ENCODE measurements at places on chromosomes 6 and 20.
A peak's percentile ranks its signal among the peaks of the same experiment; 100 is the strongest.

GRCh38 chr6:51910851-51911250 lies 176.6 kb downstream of the PKHD1 start:
- DNase-seq = no peak

- peak; percentile 4 for DNase-seq
Observed at GRCh38 chr6:80742481-80742880, 636.0 kb downstream of the BCKDHB start.

DNA sequence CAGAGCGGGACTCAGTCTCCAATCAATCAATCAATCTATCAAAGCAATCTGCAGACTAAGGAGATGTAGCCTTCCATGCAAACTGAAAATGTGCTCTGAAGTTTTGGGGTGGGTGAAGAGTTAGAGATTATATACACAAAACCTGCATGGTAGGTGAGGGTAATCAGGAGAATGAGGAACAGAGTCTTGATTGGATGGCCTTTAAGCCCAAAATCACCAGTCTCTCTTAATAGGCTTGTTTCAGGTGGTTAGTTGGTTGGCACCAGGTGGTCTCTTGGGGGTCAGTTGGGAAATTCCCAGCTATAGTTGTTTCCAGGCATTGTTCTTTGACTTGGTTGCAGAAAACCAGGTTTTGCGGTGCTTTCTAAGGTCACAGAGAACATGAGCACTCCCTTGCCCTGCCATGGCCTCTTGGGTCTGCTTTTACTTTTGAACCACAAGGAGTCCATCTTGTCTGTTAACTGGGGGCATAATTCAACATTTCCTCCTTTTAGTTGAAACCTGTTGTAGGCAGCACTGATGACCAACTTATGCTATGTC lies 33.3 kb upstream of the EIF2S2 start:
- no peak for DNase-seq

DNA sequence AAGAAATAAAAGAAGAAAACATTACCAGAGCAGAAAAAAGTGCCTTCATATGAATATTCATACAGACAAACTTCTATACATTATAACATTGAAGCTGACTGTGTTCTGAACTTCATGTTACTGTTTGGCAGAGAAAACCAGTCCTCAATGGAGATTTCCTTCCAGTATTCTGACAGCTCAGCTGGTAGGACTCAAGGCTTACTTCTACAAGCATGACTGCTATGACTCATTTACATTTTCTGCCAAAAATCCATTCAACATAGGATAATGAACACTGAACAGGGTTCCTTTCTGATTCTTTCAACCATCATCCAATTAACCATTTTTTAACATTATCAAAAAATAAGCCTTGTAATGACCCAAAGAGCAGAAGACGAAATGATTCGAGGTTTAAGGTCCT lies 25.4 kb downstream of the COL9A1 start:
- DNase-seq = no peak

DNA sequence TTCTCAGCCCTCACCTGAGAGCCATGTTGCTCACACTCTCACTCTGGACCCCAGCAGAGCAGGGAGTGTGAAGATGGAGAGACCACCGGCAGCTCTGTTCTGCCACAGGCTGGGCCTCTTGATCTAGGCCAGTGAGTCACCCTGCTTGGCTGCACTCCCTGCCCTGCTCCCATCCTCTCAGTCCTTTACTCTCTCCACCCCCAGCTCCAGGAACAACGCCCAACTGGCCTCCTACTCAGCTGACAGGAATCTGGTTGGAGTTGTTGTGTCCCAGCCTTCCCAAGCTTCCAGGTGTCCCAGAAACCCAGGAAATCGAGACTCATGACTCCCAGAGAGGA lies at the start of gene PSORS1C1:
Gene PSORS1C1 (plus strand): TSS at position 260 of the 338 bp plus-strand sequence. CDS start 14,833 bp downstream, outside the sequence.
- no peak for DNase-seq

GRCh38 chr6:138229663-138230179 lies 11.4 kb upstream of the PBOV1 start:
- no peak for DNase-seq

DNA sequence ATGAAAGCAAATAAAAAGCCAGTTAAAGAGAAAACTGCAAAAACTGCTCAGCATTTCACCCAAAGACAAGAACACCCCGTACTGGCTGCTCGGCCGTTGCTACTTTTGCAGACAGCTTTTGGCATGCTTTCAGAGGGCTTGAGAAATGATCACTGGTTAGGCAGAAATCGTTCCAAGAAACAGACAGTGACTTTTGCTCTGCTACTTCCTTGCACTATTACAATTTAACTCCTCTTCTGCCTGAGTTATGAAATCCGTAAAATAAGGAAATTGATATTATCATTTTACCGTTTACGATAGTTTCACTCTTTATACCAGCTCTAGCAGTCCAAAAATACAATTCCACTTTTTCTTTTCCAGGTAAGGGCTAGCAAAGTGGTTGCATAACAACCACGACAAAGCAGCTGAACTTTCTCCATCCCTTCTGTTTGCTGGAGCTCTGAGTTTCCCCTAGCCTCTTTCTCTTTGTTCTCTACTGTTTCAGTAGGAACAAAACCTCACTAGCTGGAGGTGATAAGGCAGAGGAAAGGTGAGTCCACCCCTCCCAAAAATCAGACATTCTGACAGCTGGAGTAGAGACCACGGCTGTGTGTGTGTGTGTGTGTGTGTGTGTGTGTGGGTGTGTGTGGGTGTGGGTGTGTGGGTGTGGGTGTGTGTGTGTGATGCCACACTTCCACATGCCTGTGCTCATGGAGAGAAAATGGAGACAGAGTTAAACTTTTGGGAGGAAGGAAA lies 191.8 kb upstream of the RREB1 start:
- no peak for DNase-seq

DNA sequence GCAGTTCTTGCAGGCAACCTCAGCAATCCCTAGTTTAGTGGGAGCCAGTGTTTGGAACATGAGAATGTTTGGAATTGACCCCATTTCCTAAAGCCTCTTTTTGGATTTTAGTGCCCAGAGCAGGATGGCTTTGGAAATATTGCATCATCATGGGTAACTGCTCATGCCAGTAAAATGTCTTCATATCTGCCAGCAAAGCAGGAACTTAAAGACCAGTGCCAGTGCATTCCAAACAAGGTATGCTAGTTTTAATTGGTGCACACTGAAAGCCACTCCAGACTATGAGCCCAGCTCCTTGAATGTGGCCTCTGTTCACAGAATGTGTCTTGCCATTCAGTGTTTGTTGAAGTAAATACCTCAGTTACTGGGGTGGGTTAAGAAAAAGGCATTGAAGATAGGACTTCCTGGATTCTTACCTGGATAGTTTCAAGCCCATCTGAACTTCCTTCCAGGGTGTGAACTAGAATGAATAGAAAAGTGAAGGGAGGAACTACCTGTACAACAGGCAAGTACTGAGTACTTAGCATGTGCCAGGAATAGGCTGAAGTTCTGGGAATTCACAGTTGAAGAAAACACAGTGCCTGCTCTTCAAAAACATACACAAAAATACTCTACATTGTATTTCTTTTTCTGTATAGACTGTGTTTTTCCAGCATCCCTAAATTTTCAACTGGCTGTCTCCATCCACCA lies 70.5 kb downstream of the COL19A1 start:
- DNase-seq = no peak

DNA sequence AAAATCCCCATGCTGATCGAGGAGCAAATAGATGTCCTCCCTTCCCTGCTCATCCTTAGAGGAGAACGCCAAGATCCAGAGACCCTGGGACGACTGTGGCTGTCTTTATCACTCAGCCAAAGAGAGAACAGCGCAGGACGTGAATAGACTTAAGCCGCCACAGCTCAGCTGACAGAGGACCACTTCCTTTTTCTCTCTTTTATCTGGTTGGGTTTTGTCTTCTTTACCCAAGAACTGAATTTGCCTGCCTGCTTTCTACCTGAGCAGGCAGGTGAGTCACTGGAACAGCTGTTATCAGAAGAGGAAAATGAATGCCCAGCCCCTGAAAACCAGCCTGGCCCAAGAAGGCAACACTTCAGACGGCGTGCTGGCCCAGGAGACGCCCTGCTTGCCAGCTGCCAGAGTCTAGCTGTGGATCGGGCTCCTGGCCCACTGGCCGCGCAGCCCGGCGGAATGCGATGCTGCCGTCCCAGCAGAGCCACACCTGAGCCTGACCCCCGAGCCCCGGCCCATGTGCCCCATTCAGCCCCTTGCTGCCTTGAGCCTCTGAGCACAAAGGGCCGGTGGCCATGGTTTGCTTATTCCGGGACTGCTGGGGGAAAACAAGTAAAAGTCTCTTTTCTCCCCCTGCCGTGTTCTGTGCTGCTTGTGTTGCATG lies 82.1 kb downstream of the TCP11 start:
- DNase-seq = no peak

DNA sequence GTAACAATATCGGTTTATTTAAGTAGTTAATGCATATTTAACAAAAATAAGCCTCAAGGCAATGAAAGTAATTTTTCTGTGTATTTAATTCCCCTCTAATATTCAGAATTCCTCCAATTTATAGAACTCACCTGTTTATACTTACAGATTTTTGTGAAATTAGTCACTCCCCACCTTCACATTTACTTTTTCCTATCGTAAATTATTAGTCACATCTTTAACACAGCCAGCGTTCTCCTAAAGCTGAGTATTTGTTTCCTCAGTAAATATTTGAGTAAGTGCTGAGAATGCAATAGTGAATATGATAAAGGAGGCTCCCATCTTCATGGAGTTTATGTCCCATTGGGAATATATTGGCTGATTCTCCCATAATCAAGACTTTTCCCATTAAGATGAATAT lies 88.0 kb downstream of the SYCP2 start:
- DNase-seq = no peak

- peak; percentile 78 for DNase-seq
Observed at GRCh38 chr20:32574296-32575226, 10.6 kb downstream of the NOL4L start.

DNA sequence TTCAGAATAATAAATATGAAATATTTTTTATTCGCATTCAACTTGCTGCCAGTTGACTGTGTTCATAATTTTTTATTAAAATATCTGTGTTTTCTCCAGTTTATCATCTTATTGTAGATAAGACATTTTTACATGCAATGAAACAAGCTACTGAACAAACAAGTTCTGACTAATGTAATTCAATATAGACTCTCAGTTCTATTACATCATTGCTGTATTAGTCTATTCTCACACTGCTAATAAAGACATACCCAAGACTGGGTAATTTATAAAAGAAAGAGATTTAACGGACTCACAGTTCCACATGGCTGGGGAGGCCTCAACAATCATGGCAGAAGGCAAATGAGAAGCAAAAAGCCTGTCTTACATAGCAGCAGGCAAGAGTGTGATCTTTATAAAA lies 1357.7 kb upstream of the CITED2 start:
- no peak for DNase-seq

GRCh38 chr20:33733654-33734576 lies 2.1 kb downstream of the ZNF341 start:
- no peak for DNase-seq

DNA sequence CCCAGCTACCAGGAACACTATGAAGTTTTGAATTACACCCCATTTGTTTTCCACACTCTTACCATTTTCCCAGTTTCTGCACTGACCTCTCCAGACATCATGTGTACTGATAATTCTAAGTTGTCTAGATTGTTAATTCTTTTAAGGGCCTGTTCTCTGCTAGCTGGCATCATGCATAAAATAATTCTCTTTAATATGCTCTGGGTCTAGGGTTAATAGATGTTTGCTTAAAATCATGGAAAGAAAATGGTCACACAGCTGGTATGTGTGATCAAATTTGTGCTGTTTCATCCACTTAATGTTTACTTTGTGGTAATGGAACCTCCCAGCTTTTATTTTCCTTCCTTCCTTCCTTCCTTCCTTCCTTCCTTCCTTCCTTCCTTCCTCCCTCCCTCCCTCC lies 49.1 kb downstream of the HFE start:
- DNase-seq = no peak

GRCh38 chr20:20370094-20370575 lies 2.2 kb downstream of the INSM1 start:
- no peak for DNase-seq

- no peak for DNase-seq
Observed at GRCh38 chr6:96792561-96793190, 44.6 kb downstream of the GPR63 start.

DNA sequence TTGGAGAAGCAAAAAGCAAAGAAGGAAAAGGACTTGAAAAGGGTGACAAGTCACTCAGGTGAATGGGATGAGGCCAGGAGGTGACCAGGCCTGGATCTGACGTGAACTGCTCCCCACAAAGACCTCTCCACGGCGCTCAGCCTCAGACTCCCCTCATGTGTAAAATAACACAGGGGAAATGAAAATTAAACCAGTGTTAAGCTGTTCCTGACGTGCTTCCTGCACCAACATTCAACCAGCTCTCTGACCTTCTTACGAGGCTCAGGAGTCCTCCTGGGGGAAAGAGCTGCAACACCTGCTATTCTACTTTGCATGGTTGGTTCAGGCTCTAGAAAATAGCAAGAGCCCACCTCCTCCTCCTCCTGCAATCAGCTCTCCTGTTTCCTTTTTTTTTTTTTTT lies 256.7 kb downstream of the ATXN1 start:
- DNase-seq = no peak

GRCh38 chr20:42492290-42492689 lies 697.4 kb downstream of the PTPRT start:
- DNase-seq = no peak

- no peak for DNase-seq
Observed at GRCh38 chr6:143744551-143745165, 66.9 kb downstream of the PHACTR2 start.

- no peak for DNase-seq
Observed at GRCh38 chr6:21436625-21437024, 156.9 kb upstream of the SOX4 start.

DNA sequence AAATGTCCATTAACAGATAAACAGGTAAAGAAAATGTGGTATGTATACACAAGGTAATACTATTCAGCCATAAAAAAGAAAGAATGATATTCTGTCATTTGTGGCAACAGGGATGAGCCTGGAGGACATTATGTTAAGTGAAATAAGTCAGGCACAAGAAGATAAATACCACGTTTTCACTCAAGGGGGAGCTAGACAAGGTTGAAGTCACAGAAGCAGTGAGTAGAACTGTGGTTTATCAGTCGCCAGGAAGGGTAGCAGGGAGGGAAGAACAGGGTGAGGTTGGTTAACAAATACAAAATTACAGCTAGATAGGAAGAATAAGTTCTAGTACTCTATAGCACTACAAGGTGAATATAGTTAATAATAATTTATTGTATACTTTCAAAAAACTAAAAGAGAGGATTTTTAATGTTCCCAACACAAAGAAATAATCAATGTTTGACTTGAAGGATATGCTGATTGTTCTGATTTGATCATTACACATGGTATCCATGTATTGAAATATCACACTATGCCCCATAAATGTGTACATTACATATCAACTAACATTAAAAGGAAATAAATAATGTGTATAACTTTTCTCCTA lies 21.1 kb downstream of the RTN4IP1 start:
- peak; percentile 19 for DNase-seq

- no peak for DNase-seq
Observed at GRCh38 chr20:43252761-43253160, 63.1 kb upstream of the PTPRT start.

DNA sequence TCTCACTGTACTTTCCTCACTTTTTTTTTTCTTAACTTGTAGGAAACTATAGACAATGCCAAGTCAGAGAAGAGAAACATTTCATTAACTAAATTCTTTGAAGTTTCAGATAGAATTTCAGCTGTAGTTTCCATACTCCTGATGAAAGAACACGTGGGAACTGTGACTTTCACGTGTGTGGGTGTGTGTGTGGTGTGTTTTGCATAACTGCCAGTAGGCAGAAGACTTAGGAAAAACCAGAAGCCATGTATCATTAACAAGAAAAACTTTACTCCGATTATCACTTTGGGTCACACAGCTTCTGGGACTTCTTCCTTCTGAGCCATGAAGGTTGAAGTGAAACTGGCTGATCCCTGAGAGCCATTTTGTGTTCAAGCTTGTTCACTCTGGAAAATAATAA lies 483.3 kb downstream of the TFAP2B start:
- DNase-seq = no peak

- DNase-seq = no peak
Observed at GRCh38 chr20:64192406-64192805, 28.2 kb downstream of the MYT1 start.
